Thoracic aorta (tissue), 2 donors: ENCODE measurements at places on chromosomes 2 and 18. TPM values are rescaled to one million over a fixed set of nuclear protein-coding genes. Genes with fewer than 3 reads are reported as not detected.

Gene CCDC74B
- total RNA-seq: 12.4 TPM

- DNase-seq: no peak
- H3K36me3 ChIP-seq: no peaks in the 10 kb centered on the region
- H3K27ac ChIP-seq: no peak overlapping the region
- H3K4me3 ChIP-seq: no peak overlapping the region
- no peaks in the 10 kb centered on the region for H3K27me3 ChIP-seq
Measured at GRCh38 chr18:72935744-72936143, 68.0 kb upstream of the NETO1 start.

DNA sequence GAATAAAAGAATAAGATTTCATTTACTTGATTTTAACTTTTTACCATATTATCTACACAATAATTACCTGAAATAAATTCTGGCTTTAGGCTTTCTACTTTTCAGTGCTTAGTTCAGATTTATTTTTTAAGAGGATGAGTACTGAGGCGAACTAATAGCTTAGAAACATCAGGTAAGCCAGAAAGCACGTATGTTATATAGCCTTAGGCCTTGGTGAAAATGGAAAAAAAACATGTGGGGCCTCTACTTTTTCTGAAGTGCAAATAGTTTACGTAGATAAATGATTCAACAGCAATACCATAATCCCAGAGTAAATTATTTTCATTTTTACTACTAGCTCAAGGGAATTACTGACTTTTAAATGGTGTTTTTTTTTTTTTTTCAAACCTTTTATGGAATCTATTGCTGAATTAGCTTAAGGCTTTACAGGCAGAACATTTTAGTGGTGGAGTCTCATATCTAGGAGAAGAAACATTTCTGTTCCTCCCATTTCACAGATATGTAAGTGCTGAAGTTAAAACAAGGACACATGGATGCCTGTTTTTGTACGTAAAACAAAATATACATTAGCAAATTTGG is 6.2 kb downstream of the CPS1 start:
- no peak for DNase-seq
- no peaks in the 10 kb centered on the region for H3K36me3 ChIP-seq
- H3K27me3 ChIP-seq: no peaks in the 10 kb centered on the region
- no peak overlapping the region for H3K27ac ChIP-seq
- H3K4me1 ChIP-seq: no peaks in the 10 kb centered on the region
- no peak overlapping the region for H3K4me3 ChIP-seq

- H3K27me3 ChIP-seq: no peaks in the 10 kb centered on the region
- no peak for DNase-seq
- peaks cover 68% of the 10 kb centered on the region for H3K4me1 ChIP-seq
- H3K4me3 ChIP-seq: peak overlapping the region; percentile 65
- no peaks in the 10 kb centered on the region for H3K36me3 ChIP-seq
Measured at GRCh38 chr18:13382954-13383827, 164.6 kb downstream of the LDLRAD4 start.

GRCh38 chr2:144452989-144453336 is 67.0 kb downstream of the ZEB2 start:
- H3K27me3 ChIP-seq: no peaks in the 10 kb centered on the region

Gene SPC25
- not detected for total RNA-seq

DNA sequence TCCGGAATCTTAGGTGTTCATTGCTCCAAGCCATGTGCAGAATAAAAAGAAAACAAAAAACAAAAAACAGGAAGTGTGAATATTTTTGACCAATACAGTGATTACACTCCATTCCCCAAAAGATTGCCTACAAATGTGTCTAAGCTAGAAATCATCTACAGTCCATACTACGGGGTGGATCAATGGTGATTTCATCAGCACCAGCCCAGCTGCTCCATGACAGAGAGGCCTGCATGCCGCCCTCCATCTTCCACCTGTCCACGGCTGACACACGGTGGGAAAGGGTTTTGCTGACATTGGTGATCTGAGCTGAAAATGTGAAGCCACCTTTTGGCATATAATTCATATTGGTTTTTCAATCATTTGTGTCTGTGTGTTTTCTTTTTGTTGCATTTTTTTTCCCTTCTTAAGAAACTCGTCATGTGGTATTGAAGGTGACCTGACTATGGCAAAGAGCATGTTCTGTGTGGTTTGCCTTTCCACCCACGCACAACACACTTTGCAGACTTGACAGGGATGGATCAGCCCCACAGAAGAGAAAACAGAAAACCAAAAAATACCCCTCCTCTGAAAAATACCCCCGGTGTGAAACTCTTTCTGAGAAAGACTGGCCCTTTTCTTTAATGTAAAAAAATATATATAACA is 533.1 kb downstream of the RNF144A start:
- no peak overlapping the region for H3K27ac ChIP-seq
- H3K4me3 ChIP-seq: no peak overlapping the region
- no peaks in the 10 kb centered on the region for H3K4me1 ChIP-seq
- H3K36me3 ChIP-seq: no peaks in the 10 kb centered on the region
- no peaks in the 10 kb centered on the region for H3K27me3 ChIP-seq
- DNase-seq: no peak

Gene SPRED2
- 21.9 TPM for total RNA-seq

Gene CHRNG
- not detected for total RNA-seq

DNA sequence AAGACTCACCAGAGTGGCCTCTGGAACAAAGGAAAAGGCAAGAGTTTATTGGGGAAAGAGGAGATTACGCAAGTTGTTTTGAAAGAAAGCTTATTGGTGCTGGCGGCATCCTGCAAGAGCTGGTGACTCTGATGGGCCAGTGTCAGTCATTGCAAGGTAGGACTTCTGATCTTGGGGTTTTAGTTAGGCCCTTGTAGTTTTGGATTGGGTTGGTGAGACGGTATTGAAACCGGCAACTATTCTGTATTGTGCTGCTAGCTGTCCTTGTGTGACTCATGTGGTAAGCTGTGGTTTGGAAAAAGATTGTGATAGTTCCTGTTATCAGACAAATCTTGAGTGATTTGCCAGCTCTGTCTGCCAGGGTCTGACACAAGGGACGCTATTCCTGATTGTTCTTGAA is 159.1 kb upstream of the PIEZO2 start:
- H3K27me3 ChIP-seq: no peaks in the 10 kb centered on the region
- no peak overlapping the region for H3K27ac ChIP-seq
- no peaks in the 10 kb centered on the region for H3K4me1 ChIP-seq
- no peak for DNase-seq
- H3K36me3 ChIP-seq: no peaks in the 10 kb centered on the region

GRCh38 chr2:160917850-160918249 is 242.4 kb upstream of the TANK start:
- no peak overlapping the region for H3K4me3 ChIP-seq
- H3K27ac ChIP-seq: no peak overlapping the region
- DNase-seq: no peak
- H3K36me3 ChIP-seq: no peaks in the 10 kb centered on the region
- no peaks in the 10 kb centered on the region for H3K27me3 ChIP-seq
- H3K4me1 ChIP-seq: peaks cover 16% of the 10 kb centered on the region

DNA sequence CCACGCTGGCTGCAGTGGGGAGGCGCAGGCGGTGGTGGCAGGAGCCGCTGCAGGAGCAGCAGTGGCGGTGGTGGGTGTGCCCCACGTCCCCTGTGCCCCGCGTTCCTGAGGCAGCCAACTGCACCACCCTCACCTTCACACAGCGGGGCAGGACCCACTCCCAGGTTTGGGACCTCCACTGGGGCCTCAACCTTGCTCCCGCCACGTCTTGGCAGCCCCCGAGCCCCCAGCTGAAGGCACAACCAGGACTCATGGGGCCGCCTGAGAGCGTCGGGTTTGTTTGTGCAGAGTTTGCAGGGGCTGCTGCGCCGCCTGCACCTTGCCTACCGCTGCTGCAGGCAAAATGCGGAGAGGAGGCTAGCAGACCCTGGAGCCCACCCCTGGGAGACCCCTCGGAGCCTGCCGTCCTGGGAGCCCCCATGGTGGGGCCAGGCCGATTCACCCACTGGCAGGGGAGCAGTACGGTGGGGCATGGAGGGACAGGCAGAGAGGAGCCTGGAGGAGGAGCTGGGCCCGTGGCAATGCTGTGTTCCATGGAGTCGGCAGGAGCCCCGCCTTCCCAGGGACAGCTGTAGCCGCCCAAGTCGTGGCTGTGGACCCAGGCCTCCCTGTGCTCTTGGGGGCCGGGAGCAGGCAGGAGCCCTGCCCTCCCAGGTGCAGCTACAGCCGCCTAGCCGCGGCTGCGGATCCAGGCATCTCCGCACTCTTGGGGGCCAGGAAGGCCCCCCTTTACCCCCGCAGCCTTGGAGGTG is 14.7 kb upstream of the EML6 start:
- H3K27ac ChIP-seq: no peak overlapping the region
- H3K36me3 ChIP-seq: no peaks in the 10 kb centered on the region
- peaks cover 16% of the 10 kb centered on the region for H3K4me1 ChIP-seq
- DNase-seq: no peak
- H3K4me3 ChIP-seq: peak overlapping the region; percentile 83

- no peaks in the 10 kb centered on the region for H3K36me3 ChIP-seq
- no peak for DNase-seq
- H3K27ac ChIP-seq: peak overlapping the region; percentile 36
Measured at GRCh38 chr2:98464772-98465310, 20.2 kb downstream of the INPP4A start.

- H3K4me3 ChIP-seq: no peak overlapping the region
- no peaks in the 10 kb centered on the region for H3K27me3 ChIP-seq
- no peaks in the 10 kb centered on the region for H3K36me3 ChIP-seq
- H3K4me1 ChIP-seq: no peaks in the 10 kb centered on the region
- DNase-seq: no peak
- no peak overlapping the region for H3K27ac ChIP-seq
Measured at GRCh38 chr2:164568317-164568716, 53.0 kb downstream of the GRB14 start.

- no peaks in the 10 kb centered on the region for H3K4me1 ChIP-seq
- no peaks in the 10 kb centered on the region for H3K36me3 ChIP-seq
- H3K27me3 ChIP-seq: no peaks in the 10 kb centered on the region
- H3K4me3 ChIP-seq: no peak overlapping the region
- DNase-seq: no peak
- H3K27ac ChIP-seq: no peak overlapping the region
Measured at GRCh38 chr2:198408171-198408570, 603.8 kb downstream of the PLCL1 start.

DNA sequence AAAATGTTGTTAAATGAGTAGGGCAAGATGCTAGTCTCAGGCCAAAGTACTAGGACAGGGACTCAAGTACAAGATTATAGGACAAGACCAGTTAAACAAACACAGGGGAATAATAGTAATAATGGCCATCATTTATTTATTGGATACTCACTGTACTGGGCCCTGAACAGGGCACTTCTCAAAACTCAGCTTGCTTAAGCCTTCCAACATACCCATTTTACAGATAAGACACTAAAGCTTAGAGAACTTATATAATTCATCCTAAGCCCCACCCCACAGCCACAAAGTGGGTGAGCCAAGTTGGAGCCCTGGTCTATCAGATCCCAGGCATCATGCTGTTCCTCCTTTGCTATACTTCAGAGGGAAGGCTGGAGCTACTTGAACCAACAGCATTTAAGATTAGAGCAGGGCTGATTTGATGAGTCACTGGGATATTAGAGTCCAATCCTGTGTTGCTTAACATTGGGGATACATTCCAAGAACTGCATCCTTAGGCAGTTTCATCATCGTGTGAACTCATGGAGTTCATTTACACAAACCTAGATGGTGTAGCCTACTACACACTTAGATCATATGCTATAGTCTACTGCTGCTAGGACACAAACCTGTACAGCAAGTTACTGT is 153.6 kb downstream of the MTCL1 start:
- H3K36me3 ChIP-seq: no peaks in the 10 kb centered on the region
- H3K4me1 ChIP-seq: no peaks in the 10 kb centered on the region
- no peak overlapping the region for H3K4me3 ChIP-seq

DNA sequence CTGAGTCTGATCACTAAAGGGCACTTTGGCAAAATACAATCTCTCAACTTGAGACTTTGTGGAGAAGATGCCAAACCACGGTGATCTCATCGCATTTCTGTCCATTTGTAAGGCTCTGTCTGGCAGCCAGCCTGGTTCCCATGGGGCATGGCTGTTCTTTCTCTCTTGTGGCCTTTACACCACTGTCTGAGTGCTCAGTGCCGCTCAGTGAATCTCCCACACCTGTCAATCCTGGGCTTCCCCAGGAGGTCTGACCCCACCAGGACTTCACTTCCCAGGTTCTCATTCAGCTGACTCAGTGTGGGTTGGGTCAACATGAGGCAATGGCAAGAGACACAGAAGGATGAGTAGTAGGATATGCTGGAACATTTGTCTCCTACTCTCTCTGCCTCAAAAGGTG is 96.8 kb upstream of the TRIB2 start:
- no peaks in the 10 kb centered on the region for H3K36me3 ChIP-seq
- H3K27me3 ChIP-seq: no peaks in the 10 kb centered on the region

DNA sequence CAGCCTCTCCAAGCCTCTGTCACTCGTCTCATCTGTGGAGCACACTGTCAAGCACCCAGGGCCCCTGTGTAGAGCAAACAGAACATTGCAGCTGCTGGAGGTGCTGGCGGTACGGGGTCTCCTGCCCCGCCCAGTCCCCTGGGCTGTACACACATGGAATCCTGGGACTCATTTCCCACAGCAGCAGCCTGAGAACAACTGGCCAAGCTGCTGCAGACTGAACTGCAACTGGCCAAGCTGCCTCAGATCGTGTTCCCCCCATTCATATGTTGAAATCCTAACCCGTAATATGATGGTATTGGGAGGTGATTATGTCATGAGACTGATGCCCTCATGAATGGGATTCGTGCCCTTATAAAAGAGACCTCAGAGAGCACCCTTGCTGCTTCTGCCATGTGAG is 130.5 kb downstream of the NCK2 start:
- no peak overlapping the region for H3K27ac ChIP-seq
- H3K4me1 ChIP-seq: no peaks in the 10 kb centered on the region
- no peak overlapping the region for H3K4me3 ChIP-seq
- DNase-seq: no peak

GRCh38 chr2:85189606-85190270 is 56.5 kb downstream of the TCF7L1 start:
- no peaks in the 10 kb centered on the region for H3K27me3 ChIP-seq
- no peak overlapping the region for H3K27ac ChIP-seq
- H3K4me1 ChIP-seq: no peaks in the 10 kb centered on the region
- H3K4me3 ChIP-seq: no peak overlapping the region

Gene UGT1A3
- total RNA-seq: not detected

Gene REG3G
- total RNA-seq: not detected

Gene NLRC4
- 0.81 TPM for total RNA-seq

DNA sequence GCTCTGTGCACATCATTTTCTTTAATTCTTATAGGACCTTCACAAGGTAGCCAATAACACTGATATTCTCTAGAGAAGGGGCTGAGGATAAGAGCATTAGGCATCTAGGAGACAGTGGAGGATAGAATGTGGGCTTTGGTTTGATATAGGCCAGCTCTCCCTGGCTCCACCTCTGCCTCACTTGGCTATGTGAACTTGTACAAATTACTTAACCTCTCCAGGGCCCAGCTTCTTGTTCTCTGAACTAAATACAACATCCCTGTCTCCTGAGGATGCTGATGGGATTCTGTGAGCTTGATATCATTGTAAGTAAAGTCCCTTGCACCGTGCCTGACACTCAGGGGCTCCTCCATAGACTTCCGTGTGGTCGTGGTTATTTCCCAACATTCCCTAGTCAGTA is 87.3 kb downstream of the ACOXL start:
- no peak overlapping the region for H3K4me3 ChIP-seq
- H3K27ac ChIP-seq: no peak overlapping the region
- no peak for DNase-seq
- no peaks in the 10 kb centered on the region for H3K36me3 ChIP-seq
- H3K27me3 ChIP-seq: no peaks in the 10 kb centered on the region

Gene NEB
- 3.2 TPM for total RNA-seq

- H3K36me3 ChIP-seq: no peaks in the 10 kb centered on the region
- peaks cover 6% of the 10 kb centered on the region for H3K4me1 ChIP-seq
- no peak for DNase-seq
- no peak overlapping the region for H3K27ac ChIP-seq
Measured at GRCh38 chr2:191724015-191724414, 46.1 kb downstream of the NABP1 start.

GRCh38 chr18:79975985-79976680 is 11.7 kb downstream of the HSBP1L1 start:
- no peak overlapping the region for H3K4me3 ChIP-seq
- H3K36me3 ChIP-seq: peaks cover 10% of the 10 kb centered on the region
- DNase-seq: no peak
- H3K4me1 ChIP-seq: peaks cover 8% of the 10 kb centered on the region
